Forelimb muscle (tissue), 1 donor: ENCODE measurements at places on chromosomes 2 and 18.

DNA sequence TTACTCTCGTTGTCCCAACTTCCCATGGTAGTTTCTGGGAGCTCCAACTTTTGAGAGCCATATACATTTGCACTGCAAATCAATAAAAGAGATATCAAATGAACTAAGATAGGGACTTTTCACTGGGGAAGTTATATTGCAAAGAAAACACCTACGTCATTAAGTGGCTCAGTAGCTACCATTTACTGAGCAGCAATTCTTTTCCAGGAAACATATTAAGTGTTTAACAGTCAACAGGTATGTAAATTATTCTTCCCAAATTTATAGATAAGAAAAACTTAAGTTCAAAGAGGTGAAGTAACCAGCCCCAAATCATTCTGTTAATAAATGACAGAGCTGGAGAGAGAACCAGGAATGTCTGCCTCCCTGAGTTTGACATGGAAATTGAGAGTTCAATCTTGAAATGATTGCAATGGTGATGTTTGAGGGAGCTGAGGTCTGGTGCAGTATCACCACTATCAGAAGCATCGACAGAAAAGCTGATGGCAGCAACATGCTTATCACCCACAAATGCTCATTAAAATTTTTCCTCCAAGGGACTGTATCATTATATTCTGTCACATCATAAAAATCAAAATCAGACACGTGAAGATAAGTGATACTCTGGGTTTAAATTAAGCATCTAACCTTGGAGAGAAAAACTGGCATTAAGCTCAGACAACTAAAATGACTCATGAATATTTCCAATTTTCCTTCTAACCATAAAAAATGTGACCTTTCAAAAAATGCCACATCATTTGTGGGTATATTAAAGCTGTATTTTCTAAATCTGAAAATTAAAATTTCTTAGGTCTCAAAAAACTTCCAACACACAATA is 43.4 kb downstream of the GAREM1 start:
- DNase-seq, result no peak

- DNase-seq, result no peak
Observed at GRCh38 chr2:188369365-188369764, 77.7 kb downstream of the GULP1 start.

DNA sequence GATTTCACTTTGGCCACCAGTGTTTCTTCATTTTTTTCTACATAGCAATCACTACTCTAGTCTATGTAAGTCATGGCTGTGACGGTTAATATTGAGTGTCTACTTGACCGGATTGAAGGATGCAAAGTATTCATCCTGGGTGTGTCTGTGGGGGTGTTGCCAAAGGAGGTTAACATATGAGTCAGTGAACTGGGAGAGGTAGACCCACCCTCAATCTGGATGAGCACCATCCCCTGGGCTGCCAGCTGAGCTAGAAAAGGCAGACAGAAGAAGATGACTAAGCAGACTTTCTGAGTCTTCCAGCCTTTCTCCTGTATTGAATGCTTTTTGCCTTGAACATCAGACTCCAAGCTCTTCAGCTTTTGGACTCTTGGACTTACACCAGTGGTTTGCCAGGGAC is 265.0 kb upstream of the SLC8A1 start:
- no peak for DNase-seq

- DNase-seq, result no peak
Observed at GRCh38 chr18:59788791-59789106, 91.5 kb upstream of the CCBE1 start.

GRCh38 chr2:31137211-31138036 is 816 bp downstream of the GALNT14 start:
- DNase-seq, result no peak

- DNase-seq, result no peak
Observed at GRCh38 chr2:211077216-211077767, 520.9 kb downstream of the CPS1 start.

- DNase-seq, result no peak
Observed at GRCh38 chr2:238584617-238585016, 157.9 kb downstream of the ASB1 start.

DNA sequence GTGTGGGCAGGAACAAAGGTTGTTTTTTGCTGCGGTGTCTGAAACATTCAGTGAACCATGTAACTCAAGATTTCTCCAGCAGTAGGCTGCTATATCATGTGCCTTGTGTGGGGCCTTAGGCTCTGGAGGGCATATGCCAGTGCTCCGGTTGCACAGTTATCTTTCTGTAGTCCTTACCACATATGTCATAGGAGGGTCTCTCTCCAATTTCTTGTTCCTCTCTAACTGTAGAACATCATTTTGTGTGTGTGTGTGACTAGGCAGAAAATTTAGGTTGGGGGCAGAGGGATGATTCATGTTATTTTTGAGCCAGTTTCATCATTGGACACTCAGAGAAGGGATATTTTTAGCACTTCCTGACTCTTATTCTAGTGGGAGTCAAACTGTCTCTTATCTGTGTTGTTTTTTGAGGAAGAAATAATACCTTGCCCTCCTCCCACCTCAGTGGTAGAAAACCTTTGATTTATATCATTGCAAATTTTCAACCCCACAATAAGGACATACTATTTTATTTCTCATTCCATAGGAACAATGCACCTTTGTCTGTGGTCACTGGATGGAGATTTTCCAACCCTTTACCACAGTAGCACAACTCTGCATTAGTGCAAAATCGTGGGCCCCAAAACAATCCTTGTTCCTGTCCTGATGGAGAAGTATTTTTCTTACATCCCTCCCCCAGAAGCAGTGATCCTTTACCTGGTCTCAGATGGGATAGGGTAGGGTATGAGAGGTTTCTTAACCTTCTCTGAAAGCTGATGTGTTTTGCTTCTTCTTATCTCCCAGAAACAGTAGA is 113.9 kb downstream of the CCDC74A start:
- DNase-seq, result no peak

GRCh38 chr2:100194951-100195350 is 52.6 kb upstream of the AFF3 start:
- DNase-seq, result no peak

- no peak for DNase-seq
Observed at GRCh38 chr2:85401464-85401805, 8.7 kb downstream of the CAPG start.

DNA sequence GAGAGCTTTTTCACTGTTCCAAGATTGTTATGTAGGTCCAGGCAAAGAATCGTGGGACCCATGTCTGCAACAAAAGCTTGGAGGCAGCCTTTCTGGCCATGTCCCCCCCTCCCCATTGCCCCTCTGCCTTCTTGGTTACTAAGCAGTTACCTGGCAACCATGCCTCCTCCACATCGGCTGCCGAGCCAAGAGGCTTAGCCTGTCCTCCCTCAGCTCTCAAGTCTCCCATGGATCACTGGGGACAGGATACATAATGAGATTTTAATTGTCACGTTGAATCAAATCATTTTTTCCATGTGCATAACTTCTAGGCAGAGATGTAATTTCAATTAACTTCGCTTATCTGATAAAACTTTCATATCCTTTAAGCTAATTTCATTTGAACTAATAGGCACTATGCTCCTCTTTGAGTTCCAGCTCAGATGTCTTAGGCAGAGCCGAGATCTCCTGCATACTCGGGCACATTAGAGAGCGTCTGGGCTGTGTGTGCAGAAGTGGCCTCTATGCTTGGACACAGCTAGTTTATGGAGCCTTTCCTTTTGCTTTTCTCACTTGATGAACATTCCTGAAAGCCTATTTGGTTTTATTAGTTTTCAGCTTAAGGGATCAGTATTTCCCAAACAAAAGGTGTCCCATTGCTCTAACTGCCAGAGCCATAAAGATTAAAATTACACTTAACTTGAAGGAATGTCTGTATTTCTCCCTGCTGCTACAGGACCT is 80.7 kb downstream of the LYPD1 start:
- no peak for DNase-seq

DNA sequence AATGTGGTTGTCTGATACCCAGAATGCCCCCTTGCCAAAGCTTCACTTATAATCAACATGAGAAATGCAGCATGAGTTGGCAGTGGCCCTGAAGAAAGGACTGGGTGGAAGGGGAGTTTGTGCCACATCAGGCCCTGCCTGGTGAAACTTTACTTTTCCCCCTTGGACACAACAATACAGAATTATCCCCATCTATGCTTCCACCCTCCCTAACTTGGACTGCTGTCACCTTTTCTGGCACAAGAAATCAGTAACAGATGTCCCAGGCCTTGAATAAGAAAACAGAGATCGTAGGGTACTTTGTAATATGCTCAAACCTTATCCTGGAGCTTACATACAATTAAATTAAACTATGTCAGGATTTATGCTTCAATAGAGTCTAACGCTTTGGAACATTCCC is 128.9 kb upstream of the SATB2 start:
- no peak for DNase-seq

- peak; percentile 38 for DNase-seq
Observed at GRCh38 chr2:127651971-127652550, 6.1 kb downstream of the GPR17 start.

DNA sequence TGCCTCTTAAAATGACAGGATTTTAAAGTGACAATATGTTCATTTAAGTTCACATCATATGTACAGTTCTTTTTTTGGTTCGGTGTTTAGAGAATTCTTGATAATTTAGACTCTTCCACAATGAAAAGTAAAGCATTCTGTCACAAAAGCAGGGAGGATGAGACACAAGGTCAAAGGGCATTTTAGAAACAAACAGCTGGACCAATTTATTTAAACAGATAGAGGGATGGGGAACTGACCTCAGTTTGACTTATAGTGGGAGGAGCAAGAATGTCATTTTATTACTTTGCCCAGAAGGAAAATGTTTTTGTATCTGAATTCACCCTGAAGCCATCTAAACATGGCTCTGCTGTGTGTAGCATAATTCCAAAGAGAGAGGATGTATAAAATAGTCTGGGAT is 128.5 kb downstream of the MEIS1 start:
- no peak for DNase-seq

DNA sequence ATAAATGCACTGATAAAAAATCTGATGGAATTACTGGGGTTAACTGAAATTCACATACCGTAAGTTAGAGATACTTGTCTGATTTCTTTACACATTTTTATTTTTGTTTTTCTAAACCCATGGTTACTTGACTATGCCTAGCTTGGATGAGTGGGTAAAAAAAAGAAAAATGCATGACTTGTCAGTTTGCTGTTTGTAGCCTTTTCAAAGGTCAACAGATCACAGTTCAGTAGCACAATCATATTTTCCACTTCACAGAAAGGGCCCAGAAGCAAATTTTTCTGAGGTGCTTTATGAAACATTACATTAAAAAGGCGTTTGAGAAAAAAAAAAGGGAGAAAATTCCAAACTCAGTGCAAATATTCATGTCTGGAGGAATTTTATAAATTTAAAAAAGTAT is 16.4 kb downstream of the SLC16A14 start:
- DNase-seq, result no peak

DNA sequence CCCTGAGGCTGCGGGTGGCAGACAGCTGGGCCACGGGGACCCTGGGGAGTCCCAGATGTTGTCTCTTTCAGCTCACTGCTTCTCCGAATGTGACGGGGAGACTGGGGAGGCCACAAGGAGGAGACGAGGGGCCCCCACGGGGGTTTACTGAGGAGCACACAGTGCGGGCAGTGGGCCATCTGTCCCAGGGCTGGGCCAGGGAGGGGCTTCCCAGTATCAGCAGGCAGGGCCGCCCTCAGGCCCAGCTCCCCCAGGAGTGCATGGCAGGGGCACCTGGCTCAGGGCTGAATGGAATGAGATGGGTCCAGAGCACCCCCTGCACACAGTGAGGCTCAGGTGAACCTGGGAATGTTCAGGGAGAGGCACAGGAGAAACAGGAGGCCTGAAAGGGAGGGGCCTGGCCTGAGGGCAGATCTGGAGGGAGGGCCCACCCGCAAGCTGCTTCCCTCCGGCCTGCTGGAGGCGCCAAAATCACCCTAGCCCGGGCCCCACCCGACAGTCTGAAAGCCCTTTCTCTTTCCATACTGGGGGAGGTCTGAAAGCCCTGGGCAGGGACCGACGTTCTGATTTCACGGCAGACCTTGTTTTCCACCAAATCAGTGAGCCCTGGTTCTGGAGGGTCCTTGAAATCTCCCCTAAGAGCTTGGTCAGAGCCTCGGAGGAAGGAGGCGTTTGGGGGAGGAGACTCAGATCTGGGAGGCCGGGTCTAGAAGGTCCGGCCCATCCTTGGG is 35.5 kb upstream of the PTMA start:
- no peak for DNase-seq

GRCh38 chr18:67483237-67483636 is 33.3 kb downstream of the DSEL start:
- no peak for DNase-seq

DNA sequence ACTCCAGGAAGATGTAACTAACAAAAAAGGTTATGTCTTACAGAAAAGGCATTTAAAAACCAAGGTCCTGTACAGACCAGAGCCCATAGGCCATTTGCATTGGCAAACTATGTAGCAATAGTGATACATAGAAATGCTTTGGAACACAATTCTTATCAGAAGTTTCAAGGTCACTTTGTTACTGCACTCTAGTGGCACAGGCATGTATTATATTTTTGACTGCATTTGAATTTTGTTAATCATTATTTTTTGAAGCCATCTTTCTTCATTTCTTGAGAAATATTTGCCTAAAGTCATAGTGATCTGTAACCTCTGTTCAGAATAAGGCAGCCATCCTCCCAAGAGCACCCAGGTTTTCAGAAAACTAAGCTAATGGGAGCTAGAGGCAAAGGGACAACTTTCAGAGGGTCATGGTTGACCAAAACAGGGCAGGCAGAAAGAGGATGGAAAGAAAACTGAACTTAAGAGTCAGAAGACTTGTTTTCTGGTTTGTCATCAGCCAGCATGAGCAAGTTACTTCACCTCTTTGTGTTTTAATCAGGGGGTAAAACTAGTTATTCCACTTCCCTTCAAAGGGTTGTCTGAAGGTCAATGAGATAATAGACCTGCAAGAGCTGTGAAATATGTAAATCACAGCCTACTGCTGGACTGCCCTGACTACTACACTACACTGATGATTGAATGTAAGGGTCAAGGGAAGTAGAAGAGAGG is 41.5 kb downstream of the SLC38A11 start:
- no peak for DNase-seq

GRCh38 chr18:53749766-53750165 is 474.7 kb downstream of the MBD2 start:
- DNase-seq, result no peak

DNA sequence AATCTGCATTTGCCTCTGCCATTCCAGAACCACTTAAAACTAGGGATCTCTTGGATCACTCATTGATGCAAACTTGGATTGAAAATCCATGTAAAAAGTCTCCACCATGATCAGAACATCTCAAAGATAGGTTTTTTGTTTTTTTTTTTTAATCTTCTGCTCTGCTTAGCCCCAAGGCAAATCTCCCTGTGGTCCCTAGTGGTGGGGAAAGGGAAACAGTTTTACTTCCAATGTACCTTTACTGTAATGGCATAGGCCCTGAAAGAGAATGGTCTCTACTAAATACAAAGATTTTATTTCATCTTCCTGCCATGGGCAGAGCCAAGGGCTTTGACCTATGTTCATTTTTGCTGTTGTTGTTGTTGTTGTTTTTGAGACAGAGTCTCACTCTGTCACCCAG is 78.4 kb downstream of the KANSL1L start:
- no peak for DNase-seq

GRCh38 chr2:206701952-206702605 is 16.1 kb downstream of the DYTN start:
- DNase-seq, result no peak

GRCh38 chr2:54308186-54308585 is 52.2 kb upstream of the TSPYL6 start:
- no peak for DNase-seq

GRCh38 chr18:13276530-13277520 is 58.3 kb downstream of the LDLRAD4 start:
- no peak for DNase-seq
